Astrocyte (in vitro differentiated cells and primary cell): ENCODE measurements at places on chromosomes 16 and 17. TPM values are rescaled to one million over a fixed set of nuclear protein-coding genes. Genes with fewer than 3 reads are reported as not detected.

BTBD17 gene
- not detected in 2 replicates for total RNA-seq

C1QL1 gene
- not detected in 2 replicates for total RNA-seq

HOXB3 gene
- total RNA-seq: not detected in 2 replicates

MSL1 gene
- 81.9 and 83.3 TPM in 2 replicates for total RNA-seq
